IPS-NIHi11 (cell line): ENCODE measurements at places on chromosomes 5 and 9.
A peak's percentile ranks its signal among the peaks of the same experiment; 100 is the strongest.

DNA sequence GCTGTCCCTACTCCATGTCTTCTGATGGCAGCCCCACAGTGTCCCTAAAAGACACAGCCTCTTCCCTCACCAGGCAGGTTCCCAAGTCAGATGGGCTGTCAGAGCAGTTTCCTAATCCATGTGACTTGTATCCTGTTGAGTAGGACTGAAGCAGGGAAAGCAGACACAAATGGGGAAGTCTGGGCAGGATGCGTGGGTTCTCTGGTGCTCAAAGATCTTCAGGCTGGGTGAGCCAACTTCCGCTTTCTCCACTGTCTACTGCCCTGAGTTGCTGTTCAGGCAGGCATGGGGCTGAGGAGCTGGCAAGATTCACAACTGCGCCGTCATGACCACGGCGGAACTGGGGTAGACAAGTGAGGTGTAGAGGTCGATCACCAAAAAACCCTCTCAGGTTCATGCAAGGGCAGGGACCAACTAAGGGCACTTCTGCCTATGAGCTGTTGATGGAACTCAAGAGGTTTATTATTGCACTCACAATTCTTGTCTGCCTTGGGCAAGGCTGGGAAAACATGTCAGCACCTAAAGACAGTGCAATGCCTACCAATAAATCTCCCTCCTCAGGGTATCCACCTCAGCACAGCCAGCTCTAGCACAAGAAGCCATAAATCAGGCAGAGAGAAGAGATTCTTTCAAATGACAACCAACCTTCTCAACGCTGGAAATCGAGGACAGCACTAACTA, 83.4 kb downstream of the RAPGEF1 start:
- no peak for DNase-seq

- DNase-seq, result no peak
Measured at GRCh38 chr5:179954434-179954833, 46.7 kb upstream of the TBC1D9B start.

GRCh38 chr9:128321879-128322403, 306 bp downstream of the TRUB2 start:
- no peak for DNase-seq

DNA sequence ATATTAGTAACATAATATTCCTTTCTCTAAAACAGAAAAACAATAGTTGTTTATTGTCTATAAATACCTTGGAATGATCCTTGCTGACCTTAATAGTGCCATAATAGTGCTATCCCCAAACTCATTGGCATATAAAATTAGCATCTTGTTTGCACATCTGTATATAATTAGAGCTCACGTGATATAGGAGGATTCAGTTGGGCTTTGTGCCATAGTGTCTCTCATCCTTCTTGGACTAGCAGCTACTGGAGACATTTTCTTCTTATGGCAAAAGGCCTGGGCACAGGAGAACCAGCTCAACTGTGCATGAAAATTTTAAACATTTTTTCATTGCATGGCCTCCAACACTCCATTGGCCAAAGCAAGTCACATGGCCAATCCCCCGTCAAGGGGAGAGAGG, 342.5 kb downstream of the SPATA31D1 start:
- no peak for DNase-seq

- DNase-seq, result no peak
Measured at GRCh38 chr9:21399956-21400355, 9.0 kb upstream of the IFNA8 start.

- DNase-seq, result no peak
Measured at GRCh38 chr5:168793841-168794837, 215.0 kb upstream of the PANK3 start.

GRCh38 chr5:163163858-163164257, 273.5 kb upstream of the CCNG1 start:
- no peak for DNase-seq

- no peak for DNase-seq
Measured at GRCh38 chr5:170405817-170406216, 16.6 kb upstream of the KCNMB1 start.

DNA sequence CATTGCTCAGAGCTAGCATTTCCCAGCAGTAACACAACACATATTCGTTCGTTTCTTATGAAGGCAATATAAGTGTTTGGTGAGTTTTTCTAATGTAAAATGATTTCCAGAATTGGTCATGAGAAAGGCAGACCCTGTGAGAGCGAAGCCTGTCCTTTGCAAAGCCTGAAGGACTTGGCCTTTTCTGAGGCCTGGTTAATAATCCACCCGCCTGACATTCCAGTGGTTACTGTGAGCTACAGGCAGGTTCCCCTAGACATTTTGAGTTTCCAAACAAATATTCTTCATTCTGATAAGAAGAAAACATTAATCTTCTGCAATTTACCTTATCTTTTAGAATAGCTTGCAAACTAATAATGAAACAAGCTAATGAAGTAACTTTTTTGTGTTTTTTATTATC, 38.0 kb downstream of the ADAMTS16 start:
- DNase-seq, result no peak

DNA sequence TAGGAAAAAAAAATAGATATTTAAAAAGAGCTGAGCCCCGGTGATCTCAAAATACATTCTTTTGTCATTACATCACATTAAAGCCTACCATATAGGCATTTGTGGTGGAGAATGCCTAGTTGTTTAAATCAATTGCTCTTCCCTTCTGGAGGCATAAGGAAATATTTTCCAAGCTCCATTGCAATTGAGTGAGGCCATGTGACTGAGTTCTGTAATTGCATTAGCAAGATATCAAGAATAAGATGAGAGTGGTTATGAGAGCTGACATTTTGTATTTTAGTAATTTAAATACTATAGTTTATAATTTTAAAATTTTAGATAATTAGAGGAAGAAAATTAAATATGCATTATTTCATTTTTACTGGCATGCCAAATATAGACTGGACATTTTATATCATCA, 1195.9 kb downstream of the DTWD2 start:
- no peak for DNase-seq

DNA sequence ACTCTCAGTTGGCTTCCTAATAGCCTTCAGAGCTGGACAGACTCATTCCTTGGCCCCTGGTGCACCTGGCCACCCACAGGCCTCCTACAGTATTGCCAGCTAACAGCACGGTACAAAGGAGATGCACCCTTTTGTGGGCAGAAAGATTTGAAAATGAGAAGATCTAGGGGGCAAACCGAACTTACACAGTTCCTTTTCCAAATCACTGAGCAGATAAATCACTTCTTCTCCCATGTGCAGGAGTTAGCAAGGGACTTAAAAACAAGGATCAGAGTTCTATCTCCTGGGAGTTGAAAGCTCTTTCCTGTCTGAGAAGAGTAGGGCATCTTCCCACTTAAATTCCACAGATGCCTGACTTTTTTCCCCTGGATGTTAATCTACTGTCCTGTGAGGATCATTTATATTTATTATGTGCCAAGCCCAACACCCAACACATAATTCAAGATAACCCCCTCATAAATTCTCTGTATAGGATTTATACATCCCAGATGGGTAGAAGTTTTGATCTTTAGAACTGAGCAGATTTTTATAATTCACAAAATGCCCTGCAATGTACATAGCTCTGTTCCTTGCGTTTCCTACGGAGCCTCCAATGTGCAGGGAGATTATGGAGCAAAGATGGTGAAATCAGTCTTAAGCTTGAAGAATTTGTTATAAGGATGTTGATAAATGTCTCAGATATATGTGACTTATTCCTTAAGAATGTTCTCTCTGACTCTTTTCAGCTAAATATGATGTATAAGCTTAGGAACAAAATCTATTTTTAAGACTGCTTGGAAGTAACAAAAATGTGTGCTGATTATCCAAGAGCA, 207.2 kb upstream of the DAPK1 start:
- no peak for DNase-seq

- no peak for DNase-seq
Measured at GRCh38 chr9:127015921-127016512, 101.4 kb downstream of the RALGPS1 start.

GRCh38 chr5:101728933-101729332, 567.2 kb downstream of the SLCO4C1 start:
- DNase-seq, result peak; percentile 18

DNA sequence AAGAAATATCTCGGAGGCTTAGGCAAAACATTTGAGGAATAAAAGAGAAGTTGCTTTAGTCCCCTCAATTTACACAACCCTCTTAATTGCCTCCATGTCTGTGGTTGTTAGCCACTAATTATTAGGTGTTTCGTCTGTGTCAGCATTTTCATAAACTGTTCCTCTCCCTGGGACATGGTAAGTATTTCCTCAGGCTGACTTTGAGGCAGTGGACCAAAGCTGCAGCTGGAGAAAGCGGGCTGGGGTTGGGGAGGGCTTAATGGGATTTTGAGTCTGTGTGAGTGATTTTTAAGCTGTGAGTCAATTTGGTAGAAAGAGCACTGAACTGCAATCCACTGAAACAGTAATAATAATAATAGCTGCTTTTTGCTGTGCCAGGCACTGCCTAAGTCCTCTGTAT, 13.0 kb upstream of the TTC1 start:
- no peak for DNase-seq

GRCh38 chr9:125982798-125983406, 235.7 kb downstream of the PBX3 start:
- no peak for DNase-seq

- no peak for DNase-seq
Measured at GRCh38 chr9:35193762-35194161, 32.0 kb downstream of the UNC13B start.

DNA sequence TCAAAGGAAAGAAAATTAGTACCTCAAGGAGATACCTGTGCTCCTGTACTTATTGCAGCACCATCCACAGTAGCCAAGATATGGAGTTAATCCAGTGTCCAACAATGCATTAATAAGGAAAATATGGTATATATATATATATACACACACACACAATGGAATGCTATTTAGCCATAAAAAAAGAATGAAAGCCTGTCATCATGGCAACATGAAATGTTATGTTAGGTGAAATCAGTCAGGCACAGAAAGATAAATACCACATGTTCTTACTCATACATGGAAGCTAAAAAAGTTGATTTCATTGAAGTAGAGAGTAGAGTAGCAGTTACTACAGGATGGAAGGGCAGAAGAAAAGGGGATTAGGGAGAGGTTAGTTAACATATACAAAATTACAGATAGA, 601.5 kb downstream of the ANXA1 start:
- DNase-seq, result no peak

GRCh38 chr9:123389698-123390097, 33.7 kb downstream of the CRB2 start:
- DNase-seq, result no peak

- no peak for DNase-seq
Measured at GRCh38 chr5:8813180-8813579, 732.7 kb downstream of the SEMA5A start.

- DNase-seq, result no peak
Measured at GRCh38 chr9:26811106-26811505, 81.5 kb downstream of the CAAP1 start.

DNA sequence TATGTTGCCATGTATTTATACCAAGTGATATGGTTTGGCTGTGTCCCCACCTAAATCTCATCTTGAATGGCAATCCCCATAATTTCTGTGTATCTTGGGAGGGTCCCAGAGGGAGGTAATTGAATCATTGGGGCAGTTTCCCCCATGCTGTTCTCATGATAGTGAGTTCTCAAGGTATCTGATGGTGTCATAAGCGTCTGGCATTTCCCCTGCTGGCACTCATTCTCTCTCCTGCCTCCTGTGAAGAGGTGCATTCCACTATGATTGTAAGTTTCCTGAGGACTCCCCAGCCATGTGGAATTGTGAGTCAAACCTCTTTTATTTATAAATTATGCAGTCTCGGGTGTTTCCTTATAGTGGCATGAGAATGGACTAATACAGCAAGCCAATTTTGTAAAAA, 140.8 kb upstream of the ADAMTSL1 start:
- no peak for DNase-seq

GRCh38 chr5:142213077-142213476, 104.5 kb downstream of the NDFIP1 start:
- no peak for DNase-seq

DNA sequence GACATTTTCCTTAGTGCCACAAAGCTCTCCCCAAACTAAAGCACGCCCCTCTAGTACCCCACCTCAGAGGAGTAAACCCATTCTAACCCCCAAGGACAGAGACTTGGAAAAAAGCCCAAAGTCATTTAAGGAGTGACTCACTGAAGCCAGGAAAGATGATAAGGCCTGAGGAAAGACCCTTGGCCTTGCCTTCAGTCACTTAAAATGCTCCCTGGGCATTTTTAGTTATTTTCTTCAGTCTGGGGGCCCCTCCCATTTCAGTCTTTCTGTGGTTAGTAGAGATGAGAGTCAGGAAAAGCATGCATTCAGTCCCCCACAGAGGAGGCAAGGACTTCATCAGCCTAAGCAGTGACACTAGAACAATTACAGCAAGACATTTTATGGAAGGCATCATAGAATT, 13.7 kb upstream of the TLX3 start:
- DNase-seq, result no peak

DNA sequence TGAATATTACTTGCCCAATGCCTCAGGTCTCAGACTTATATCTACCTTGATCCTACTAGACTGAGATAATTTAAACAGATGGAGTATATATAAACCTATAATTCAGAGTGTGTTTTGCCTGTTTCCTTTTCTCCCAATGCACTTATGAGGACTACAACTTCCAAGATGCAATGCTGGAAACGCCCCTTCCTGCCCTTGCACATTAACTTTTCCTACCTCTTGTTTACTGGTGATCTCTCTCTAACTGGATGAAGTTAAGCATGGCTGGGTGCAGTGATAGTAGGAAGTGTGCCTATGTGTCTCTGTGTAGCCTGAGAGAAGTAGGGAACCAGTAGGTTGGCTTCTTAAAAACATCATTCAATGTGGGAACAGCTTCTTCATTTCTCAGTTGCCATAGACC, 115.2 kb downstream of the SVEP1 start:
- peak; percentile 24 for DNase-seq

DNA sequence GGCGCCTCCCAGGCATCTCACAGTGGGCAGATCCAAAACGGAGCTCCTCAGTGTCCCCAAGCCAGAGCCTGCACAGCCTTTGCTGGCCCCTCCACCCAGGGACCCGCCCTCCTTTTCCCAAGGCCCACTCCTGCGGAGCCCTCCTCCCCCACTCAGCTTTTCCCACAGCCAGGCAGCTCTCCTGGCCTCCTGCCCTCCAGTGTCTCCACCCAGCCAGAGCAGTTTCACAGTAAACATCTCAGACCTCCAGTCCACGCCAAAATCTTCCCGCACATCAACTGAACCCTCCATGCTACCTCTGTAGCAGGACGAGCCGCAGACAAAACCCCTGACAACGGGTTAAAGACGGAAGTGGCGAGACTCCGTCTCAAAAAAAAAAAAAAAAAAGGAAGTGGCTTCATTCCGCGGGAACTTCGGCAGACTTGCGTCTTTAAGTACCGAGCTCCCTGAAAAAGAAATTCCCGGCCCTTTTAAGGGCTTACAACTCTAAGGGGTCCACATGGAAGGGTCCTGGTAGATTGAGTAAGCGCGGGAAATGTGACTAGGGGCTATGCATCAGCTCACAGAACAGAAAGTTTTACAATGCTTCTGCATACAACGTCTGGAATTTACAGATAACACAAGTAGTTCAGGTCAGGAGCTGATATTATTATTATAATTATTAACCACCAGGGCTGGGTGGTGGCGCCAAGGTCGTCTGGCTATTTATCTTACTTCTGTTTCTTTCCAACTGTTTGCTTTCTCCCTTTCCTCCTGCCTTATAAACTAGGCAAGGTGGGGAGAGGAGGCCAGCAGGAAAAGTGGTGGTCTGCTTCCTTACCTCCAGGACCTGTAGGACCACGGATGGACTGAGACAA, 11.4 kb upstream of the GRIN1 start:
- no peak for DNase-seq

- no peak for DNase-seq
Measured at GRCh38 chr5:159392871-159393270, 62.6 kb upstream of the IL12B start.

- DNase-seq, result no peak
Measured at GRCh38 chr5:83388608-83389007, 82.9 kb upstream of the VCAN start.
